Activated CD4-positive, alpha-beta T cell treated with anti-CD3 and anti-CD28 coated beads, Interleukin-2, amount 10 ng/mL, durations not matched to agents 24 days and 14 days (primary cell): ENCODE measurements at places on chromosomes 7 and 10.

GRCh38 chr7:37416378-37417106 lies 32.1 kb downstream of the ELMO1 start:
- DNase-seq: no peak

DNA sequence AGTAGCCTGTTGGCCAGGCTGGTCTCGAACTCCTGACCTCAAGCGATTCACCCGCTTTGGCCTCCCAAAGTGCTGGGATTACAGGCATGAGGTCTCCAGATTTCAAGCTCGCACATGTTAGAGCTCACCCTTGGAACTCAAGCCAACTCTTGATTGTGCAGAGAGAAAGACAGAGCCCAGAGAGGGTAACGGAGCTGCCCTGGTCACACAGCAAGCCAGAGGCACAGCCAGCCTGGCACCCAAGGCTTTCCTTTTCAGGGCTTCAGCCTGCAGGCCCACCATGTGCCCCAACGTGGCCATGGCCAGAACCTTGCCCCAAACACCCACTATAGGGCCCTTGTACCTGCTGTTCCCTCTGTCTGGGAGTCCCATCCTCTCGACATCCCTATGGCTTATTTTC lies 49.1 kb upstream of the CUX1 start:
- no peak for DNase-seq

DNA sequence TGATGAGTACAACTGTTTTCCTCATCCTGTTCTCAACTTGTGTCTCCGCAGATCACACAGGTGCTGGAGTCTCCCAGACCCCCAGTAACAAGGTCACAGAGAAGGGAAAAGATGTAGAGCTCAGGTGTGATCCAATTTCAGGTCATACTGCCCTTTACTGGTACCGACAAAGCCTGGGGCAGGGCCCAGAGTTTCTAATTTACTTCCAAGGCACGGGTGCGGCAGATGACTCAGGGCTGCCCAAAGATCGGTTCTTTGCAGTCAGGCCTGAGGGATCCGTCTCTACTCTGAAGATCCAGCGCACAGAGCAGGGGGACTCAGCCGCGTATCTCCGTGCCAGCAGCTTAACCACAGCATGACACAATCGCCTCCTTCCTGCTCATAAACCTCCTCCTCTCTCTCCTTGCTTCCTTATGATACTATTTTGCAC lies 126.7 kb upstream of the PRSS58 start:
- peak; percentile 83 for DNase-seq

DNA sequence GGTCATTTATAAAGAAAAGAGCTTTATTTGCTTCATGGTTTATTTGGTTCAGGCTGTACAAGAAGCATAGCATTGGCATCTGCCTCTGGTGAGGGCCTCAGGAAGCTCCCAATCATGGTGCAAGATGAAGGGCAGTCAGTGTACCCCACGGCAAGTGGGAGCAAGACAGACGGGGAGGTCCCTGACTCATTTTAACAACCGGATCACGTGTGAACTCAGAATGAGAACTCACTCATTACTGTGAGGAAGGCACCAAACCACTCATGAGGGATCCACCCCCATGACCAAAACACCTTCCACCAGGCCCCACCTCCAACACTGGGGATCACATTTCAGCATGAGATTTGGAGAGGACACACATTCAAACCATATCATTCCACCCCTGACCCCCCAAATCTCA lies 15.7 kb upstream of the CRYGN start:
- DNase-seq: no peak

DNA sequence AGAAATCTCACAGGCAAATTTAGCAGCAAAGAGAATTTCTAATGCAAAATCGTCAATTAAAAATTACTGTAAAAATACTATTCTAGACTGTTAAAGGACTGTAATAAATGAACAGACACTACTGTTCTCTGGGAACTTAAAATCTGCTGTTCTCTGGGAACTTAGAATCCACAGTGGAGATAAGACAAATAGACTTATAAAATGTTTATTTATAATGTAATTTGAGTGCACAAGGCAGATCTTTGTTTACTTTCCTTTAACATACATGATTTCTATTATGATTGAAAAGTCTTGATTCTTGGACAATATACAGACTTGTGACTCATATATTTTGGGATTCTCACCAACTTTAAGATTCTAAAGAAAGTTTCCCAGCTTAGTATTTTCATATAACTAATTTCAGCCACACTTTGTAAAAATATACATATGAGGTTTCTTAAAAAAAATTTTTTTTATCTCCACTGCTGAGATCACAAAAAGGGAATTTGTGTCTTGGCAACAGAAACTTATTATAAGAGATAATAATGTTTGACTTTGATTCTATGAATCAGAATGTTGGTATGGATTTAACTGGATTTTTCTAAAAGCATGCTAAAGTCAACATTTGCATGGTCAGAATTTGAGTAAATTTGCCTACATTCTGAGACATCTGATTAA lies 166.3 kb upstream of the RHOBTB1 start:
- DNase-seq: no peak

DNA sequence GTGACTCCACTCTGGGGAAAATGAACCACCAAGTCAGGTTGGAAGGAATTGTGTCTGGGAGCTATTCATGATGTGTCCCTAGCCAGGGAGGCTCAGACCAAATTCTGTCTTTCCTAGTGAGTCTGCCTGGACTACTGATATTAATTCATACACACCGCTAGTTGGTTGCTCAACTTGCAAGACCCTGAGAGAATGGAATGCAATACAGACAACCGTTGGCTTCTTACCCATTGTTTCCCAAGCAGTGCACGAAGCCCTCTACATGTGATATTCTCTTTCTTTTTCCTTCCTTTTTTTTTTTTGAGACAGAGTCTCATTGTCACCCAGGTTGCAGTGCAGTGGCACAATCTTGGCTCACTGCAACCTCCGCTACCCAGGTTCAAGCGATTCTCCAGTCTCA lies 19.4 kb upstream of the SRGN start:
- DNase-seq: no peak

- DNase-seq: no peak
These were observed at the start of gene NRAP for GRCh38 chr10:113663908-113664307. NRAP (minus strand) TSS chr10:113664041; CDS start chr10:113663882, 159 bp downstream.
